ENCODE measurements at places on chromosomes 1 and 21.

- no peak for DNase-seq
Measured at GRCh38 chr21:45055861-45056260, 18.5 kb upstream of the ADARB1 start.

- DNase-seq, result no peak
Measured at GRCh38 chr1:244214009-244214967, 163.2 kb downstream of the ZBTB18 start.

GRCh38 chr1:172885411-172885810 lies 165.3 kb downstream of the TNFSF18 start:
- DNase-seq, result no peak

GRCh38 chr1:204145033-204145504 lies 6.8 kb downstream of the ETNK2 start:
- no peak for DNase-seq

GRCh38 chr1:206103979-206104378 lies 13.2 kb downstream of the AVPR1B start:
- no peak for DNase-seq

Data from cortex of kidney (tissue), 1 donor.